NCI-H2081 (cell line): ENCODE measurements at places on chromosomes 11 and 22.

DNA sequence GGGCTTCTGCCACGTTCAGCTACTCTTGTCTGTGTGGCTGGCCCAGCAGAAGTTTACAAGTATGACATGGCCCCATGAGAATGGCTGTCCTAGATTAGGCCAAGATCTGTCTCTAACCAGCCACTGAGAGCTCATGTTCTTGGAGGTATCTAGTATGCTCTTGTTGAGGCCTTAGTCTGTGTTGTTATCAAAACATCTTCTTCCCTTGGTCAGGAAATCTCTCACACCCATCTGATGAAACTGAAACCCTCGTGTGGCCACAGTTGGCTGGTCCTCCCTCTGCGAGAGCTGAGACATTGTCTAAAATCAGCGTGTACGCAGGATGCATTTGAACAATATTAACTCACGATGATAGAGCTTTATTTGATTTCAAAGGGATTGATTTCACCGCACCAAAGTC lies 109.0 kb upstream of the NNMT start:
- no peak for DNase-seq

DNA sequence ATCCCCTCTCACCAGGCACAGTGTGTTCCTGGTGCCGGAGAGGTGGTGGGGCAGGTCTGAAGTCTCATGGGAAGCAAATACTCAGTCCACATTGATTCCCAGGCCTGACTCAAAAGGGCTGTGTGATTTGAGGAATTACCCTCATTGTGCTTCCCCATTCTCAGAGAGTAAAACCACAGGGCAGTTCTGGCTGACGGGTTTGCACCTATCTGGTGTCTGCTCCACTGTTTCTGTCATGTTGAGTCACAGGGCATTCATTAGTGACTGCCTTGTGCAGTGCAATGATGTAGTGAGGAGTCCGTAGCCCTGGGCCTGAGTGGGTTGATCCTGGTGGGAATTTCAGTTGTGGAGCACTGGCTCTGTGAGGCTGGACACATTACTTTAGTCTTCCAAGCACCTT lies 85.2 kb upstream of the ARHGAP20 start:
- no peak for DNase-seq

DNA sequence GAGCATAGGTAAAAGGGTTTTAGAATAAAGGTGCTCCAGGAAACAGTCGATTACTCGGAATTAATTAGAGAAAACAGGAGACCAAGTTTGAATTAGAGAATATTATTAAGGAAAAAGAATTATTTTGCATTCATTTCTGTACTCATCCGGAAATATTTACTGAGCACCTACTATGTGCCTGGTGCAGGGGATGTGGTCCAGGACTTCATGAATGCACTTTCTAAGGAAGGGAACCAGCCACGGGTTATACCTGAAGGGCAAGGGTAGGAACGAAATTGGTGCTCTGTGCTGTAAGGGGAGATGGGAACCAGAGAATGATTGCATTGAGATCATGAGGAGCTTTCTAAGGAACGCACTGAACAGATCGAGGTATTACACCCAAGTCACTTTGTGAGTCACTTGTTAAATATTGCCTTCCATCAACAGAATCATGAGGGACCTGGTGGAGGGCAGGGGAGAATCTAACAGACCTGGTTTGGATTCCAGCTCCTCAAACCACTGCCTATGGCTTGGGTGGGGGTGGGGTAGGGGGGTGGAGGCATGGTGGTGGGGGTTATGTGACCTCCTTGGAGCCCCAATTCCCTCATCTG lies 40.9 kb downstream of the C11orf96 start:
- no peak for DNase-seq

DNA sequence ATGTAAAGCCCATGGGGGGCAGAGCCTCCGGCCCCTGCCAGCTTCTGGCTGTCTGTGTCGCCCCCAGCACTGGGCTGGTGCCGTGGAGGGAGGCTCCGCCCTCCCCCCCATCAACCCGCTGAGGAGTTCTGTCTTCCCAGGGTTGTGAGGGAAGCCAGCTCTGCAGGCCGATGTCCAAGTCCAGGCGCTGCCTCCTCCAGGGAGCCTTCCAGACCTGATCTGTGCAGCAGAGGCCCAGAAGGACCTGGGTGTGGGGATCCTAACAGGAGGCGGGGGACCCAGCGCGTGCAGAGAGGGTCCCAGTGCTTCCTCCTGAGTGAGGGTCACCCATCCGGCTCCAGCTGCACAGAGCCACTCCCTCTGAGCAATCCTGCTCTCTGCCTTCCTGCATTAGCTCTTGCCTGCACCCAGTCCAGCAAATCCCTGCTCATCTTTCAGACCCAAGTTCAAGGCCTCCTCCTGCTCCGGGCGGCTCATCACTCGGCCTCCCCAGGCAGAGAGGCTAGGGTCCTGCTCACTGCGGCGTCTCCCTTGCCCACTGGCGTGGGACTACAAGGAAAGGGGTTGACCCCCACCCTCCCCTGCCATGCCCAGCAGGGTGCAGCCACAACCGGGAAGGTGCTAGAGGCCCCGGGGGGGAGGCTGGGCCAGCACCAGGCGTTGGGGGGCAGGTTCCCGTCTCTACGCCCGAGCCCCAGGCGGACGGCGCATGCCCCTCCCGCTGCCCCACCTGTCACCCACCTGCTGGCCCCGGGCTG lies 16.4 kb downstream of the PRR33 start:
- no peak for DNase-seq

DNA sequence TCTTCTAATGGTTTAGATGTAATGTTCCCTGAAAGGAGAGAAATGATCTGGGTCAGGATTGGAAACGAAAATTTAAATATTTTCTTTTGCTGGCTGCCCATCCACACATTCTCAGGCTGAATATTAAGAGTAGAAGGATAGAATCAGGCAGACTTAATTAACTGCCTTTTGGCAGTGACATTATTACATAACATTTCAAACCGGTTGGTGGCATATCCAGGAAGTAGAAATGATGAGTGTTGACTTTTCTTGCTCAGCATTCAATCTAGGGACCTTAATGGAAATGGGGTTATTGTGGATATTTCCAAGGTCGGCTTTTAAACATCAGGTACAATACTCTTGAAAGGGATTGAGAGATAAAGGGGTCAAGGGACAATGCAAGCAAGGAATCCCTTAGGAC lies 677.4 kb upstream of the ARHGAP42 start:
- DNase-seq = no peak

- DNase-seq = no peak
These were observed 18.1 kb downstream of the POLA2 start for GRCh38 chr11:65279741-65280440.

- DNase-seq = no peak
These were observed 63.0 kb downstream of the TNRC6B start for GRCh38 chr22:40240686-40241085.

DNA sequence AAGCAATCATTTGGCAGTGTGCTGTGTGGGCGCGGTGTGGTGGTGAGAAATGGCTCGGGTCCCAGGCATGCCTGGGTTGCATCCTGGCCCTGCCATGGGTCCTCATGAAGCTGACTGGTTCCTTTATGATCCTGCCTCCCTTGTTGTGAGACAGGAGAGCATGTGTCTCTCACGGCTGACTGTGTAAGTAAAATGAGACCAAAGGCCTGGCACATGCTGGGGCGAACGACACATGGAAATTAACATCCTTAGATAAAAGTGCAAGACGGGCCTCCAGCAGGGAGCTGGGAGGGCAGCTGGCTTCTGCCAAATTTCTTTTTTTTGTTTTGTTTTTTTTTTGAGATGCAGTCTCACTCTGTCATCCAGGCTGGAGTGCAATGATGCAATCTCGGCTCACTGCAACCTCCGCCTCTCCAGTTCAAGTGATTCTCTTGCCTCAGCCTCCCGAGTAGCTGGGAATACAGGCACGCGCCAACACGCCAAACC lies 9.4 kb upstream of the FBLN1 start:
- DNase-seq = no peak

- no peak for DNase-seq
These were observed 55.8 kb upstream of the PRDM11 start for GRCh38 chr11:45090607-45091006.

DNA sequence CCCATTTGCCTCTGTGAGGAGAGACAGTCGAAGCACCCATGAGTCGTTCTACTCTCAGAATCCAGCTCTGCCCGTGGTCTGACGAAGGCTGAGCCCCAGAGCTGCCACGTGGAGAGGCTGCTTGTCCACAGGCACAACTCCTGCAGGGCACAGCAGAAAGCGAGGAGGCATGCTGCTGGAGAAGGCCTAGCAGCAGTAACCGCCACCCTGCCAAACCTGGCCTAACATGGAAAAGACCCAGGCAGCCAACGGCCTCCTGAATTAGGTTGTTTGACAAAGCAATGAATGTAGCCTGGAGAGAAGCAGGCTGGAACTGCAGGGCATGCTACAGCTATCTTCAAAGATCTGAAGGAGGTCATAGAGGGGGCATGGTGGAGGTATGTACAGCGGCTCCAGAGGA lies 89.7 kb downstream of the SNX19 start:
- DNase-seq = no peak

GRCh38 chr11:69909561-69910518 lies 90.6 kb upstream of the FGF3 start:
- no peak for DNase-seq

DNA sequence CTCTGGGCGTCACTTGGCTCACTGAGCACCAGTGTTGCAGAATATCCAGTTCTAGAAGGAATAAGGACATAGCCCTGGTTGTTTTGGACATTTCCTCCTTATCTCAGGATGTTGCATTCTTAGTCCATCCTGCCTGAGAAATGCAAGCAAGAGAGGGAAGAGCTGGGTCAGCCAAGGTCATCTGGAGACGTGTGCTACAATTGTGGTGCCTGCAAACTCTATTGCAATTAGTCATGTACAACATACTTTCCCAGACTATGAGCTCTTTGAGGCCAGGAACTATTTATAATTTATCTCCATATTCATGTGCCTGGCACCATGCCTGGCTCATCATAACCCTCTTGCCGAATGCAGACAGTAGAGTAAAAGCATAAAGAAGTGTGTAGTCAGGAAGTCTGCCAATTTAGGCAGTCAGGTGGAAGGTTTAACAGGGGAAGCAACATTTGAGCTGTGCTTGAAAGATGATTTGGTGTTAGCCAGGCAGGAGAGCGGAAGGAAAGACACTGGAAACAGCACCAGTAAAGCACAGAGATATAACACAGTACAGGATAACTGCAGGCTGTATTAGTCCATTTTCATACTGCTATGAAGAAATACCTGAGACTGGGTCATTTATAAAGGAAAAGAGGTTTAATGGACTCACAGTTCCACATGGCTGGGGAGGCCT lies 129.4 kb upstream of the PAX6 start:
- DNase-seq = no peak

GRCh38 chr11:41320653-41321052 lies 138.8 kb downstream of the LRRC4C start:
- no peak for DNase-seq

DNA sequence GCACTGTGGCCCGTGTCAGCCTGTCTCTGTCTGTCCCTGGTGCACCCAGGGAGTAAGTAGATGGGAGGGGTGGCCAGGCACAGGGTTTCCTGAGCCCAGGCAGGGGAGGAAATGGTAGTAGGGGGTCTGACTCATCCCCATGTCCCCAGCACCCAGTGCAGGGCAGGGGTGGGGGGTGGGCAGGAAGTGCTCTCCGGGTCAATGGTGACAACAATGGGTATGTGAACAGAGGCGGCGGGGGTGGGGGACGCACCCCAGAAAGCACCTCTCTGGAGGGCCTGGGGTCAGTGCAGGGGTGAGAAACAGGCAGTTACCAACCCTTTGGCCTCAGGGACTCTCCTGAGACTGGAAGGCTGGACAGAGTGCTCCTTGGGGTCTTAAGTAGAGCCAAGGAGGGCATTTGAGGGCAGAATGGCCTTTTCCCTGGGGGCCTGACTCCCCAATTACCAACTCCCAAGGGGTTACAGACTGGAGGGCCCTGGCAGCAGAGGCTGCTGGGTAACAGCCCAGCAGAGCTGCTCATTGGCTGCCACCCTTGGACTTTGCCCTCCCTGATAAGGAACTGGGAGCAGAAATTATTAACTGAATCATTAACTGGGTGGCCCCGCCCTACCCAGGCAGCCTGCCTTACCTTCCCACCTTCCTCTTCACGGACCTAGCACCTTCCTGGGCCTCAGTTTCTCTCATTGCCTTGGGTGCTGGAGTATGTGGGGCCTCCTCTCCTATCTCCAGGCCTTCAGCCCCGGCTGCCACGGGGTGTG lies 4.2 kb downstream of the MYRF start:
- DNase-seq = no peak

GRCh38 chr11:130548491-130548833 lies 100.0 kb downstream of the ADAMTS15 start:
- no peak for DNase-seq

DNA sequence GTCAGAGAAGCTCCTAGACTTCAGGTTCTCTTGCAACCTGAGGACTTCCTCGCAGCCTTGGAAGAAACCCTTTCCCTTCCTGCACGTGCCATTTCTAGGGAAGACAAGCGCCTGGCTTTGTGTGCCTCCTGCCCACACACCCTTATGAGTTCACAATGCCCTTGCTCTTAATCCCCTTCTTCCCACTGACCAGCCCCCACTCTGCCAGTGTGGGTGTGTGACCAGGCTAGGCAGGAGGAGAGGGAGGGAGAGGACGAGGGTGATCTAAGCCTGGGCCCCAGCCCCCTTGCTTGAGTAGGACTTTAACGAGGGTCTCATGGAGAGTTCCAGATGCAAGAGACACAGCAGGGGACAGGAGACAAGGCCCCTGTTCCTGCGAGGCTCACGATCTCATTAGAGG lies 30.2 kb downstream of the TP53I11 start:
- no peak for DNase-seq

GRCh38 chr11:134266841-134267251 lies 9.3 kb upstream of the GLB1L3 start:
- DNase-seq = no peak

DNA sequence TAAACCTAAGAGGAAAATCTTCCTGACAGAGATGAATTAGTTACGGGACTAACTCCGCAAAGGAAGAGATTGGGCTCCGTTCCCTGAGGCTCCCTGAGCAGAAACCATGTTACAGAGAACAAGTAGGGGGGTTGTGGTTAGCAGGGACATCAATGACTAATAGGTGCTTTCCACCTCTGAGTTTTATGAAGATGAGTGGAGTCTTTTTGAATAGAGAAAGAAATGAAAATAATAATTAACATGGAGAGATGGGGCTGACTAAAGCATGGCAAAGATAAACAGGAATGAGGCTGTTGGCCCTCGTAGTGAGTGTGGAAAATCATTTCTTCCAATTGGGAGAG lies 47.5 kb upstream of the PICALM start:
- no peak for DNase-seq

GRCh38 chr11:74909385-74909784 lies 39.5 kb downstream of the XRRA1 start:
- no peak for DNase-seq

DNA sequence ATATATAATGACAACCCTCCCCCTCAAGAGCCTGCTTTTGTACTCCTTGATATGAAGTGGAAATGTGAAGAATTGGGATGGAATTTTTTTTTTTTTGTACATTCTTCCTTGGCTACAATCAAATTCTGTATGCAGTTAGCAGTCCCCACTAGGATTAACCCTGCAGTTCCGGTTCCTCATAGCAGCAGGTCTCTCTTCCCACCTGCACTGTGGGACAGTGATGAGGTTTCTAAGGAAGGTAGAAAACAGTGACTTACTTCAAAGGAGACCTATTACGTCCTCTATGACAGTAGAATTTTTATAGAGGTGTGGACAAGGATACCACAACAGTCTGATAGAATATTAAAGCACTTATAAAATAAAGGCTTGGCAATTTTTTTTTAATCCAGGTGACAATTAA lies 46.3 kb upstream of the ALKBH3 start:
- DNase-seq = no peak

- DNase-seq = no peak
These were observed 11.3 kb downstream of the FADS3 start for GRCh38 chr11:61880031-61880430.

GRCh38 chr11:2555336-2555735 lies 110.5 kb downstream of the KCNQ1 start:
- DNase-seq = no peak

- DNase-seq = peak; percentile 99
These were observed 70.7 kb downstream of the FLI1 start for GRCh38 chr11:128764424-128765095.

- DNase-seq = peak; percentile 26
These were observed 122.1 kb downstream of the CSNK2A3 start for GRCh38 chr11:11230802-11231562.
